ENCODE measurements at places on chromosomes 7 and 10. TPM values are rescaled to one million over a fixed set of nuclear protein-coding genes. Genes with fewer than 3 reads are reported as not detected.

LRIT2 gene
- total RNA-seq, result not detected

IDI2 gene
- not detected for total RNA-seq

EN2 gene
- not detected for total RNA-seq

FGF8 gene
- not detected for total RNA-seq

DNA sequence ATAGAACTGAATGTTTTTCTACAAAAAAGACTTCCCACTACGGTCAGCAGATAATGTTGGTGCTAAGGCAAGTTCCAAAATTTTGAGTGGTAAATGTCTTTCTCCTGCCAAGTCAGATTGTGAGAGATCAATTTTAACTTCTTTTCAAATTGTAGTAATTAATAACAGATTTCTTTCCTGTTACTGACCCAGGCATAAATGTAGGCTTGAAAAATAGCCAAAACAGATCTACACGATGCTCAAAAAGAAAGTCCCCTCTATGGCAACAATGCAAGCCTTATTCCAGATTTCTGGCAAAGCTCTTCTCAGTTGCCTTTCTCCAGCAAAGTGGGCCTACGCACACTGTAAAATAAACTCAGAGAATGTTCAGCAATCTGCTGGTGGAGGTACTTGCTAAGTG, 641.0 kb upstream of the NRP1 start:
- no peak overlapping the region for H3K27ac ChIP-seq
- no peaks in the 10 kb centered on the region for H3K4me1 ChIP-seq
- no peaks in the 10 kb centered on the region for H3K27me3 ChIP-seq
- no peak for DNase-seq
